Activated CD4-positive, alpha-beta T cell treated with anti-CD3 and anti-CD28 coated beads, Interleukin-2, amount 10 ng/mL, durations not matched to agents 24 days and 14 days (primary cell): ENCODE measurements at places on chromosomes 3 and 15. TPM values are rescaled to one million over a fixed set of nuclear protein-coding genes. Genes with fewer than 3 reads are reported as not detected.

GHRL gene
- 0.43 and 1.3 TPM in 2 replicates for total RNA-seq

SLC12A1 gene
- not detected in 2 replicates for total RNA-seq

CHRD gene
- total RNA-seq, result 0.07 TPM in 1 of 2 replicates, not detected in the other

DNA sequence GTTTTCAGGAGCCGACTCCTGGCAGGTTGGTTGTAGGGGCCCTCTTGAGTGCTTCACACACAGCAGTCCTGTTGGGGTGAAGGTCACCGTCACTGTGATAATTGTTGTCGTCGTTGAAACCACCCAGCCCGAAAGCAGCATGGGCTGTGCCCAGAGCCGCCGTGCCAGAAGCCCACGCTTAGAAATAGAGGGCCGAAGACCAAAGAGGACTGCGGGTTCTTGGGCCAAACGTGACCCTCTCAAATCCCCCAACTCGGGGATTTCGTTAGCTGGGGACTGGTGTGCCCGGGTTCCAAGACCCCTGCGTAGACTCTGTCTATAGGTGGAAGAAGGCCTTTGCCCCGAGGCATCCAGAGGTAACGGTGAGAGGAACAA lies 7.5 kb upstream of the ADAMTS17 start:
- no peaks in the 10 kb centered on the region for H3K36me3 ChIP-seq
- peak overlapping the region; percentile 93 for H3K4me3 ChIP-seq
- H3K4me1 ChIP-seq, result peaks cover 9% of the 10 kb centered on the region

- H3K4me1 ChIP-seq, result no peaks in the 10 kb centered on the region
- H3K27ac ChIP-seq, result no peak overlapping the region
- no peaks in the 10 kb centered on the region for H3K36me3 ChIP-seq
- DNase-seq, result no peak
- H3K27me3 ChIP-seq, result no peaks in the 10 kb centered on the region
Measured at GRCh38 chr3:20769430-20769829, 583.4 kb upstream of the SGO1 start.

DNA sequence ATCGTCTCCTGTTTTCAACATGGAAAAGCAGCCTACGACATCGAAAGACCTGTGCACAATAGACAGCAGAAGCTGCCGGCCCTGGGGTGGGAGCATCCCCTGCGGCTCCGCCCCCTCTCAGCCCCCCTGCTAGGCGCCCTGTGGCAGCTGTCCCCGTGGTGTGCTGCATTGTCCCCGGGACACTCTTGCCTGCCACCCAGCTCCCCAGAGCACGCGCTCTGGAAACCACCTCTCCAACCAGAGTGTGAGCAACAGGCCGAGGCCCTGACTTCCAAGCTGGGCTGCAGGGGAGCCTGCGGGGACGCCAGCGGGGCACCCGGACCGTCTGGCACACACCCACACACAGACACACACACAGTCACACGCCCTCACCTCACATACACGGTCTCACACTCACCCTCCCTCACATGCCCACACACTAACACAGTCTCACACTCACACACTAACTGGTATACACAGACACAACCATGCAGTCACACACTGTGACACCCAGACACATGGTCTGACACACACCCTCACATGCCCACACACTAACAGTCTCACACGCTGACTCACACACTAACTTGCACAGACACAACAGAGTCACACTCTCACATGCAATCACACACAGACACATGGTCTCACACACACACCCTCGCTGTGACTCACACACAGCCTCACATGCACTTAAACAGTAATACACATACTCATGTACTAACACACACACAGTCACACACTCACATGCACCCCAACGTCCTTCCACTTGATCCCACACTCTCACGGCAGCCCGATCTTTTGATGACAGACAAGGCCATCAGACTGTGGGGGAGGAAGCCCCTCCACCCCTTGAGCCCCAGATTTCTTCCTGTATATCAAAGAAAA lies 94.7 kb downstream of the OCA2 start:
- DNase-seq, result no peak
- no peak overlapping the region for H3K27ac ChIP-seq
- H3K4me3 ChIP-seq, result no peak overlapping the region
- H3K36me3 ChIP-seq, result no peaks in the 10 kb centered on the region
- H3K4me1 ChIP-seq, result no peaks in the 10 kb centered on the region

- H3K36me3 ChIP-seq, result no peaks in the 10 kb centered on the region
- no peak overlapping the region for H3K27ac ChIP-seq
- peaks cover 8% of the 10 kb centered on the region for H3K27me3 ChIP-seq
Measured at GRCh38 chr3:68866157-68866556, 66.2 kb downstream of the TAFA4 start.
